ENCODE measurements at places on chromosomes 2 and 18.
A peak's percentile ranks its signal among the peaks of the same experiment; 100 is the strongest.

DNA sequence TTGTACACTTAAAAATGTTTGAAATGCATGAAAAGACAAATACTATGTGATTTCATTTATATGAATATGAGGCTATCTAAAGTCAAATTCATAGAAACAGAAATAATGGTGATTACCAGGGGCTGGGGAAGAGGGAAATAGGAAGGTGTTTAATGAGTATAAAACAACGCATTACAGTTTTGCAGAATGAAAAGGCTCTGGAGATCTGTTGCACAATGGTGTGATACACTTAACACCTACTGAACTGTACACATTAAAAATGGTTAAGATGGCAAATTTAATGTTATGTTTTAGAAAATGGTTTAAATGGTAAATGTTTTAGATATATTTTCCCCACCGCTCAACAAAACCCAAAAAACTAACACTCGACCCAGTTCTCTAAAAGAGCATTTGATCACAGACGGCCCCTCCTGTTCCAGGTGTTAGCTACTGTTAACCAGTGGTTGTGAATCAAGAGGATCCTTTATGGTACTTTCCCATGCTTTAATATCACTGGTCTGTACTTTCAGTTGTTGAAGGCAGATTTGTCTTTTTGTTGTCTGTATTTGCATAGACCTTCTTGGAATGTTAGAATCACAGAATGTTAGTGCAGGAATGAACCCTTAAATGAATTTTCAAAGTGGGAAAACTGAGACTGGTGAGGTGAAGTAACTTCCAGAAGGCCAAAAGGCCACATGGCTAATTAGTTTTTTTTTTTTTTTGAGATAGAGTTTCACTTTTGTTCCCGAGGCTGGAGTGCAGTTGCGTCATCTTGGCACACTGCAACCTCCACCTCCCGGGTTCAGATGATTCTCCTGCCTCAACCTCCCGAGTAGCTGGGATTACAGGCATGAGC is 10.2 kb downstream of the RAB10 start:
- peak; percentile 14 for DNase-seq

- DNase-seq: no peak
Observed at GRCh38 chr2:225649274-225649673, 249.8 kb downstream of the NYAP2 start.

DNA sequence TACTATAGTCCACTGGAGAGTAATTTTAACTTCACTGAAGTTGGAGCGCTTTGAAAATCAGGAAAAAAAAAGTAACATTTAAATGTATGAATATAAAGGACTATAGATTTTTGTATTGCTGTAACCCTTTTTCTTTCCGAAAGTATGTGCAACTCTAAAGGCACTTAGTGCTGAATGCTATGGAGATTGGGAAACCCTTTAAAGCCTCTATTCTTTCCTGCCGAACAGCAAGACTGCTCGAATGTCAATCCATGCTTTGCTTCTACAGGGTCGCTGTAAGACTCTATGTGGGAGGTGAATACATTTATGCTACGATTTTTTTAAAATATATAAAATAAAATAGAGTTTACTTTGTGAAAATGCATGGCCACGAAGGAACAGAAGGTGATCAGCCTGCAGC is 825 bp downstream of the GRB14 start:
- DNase-seq: no peak

- peak; percentile 86 for DNase-seq
Observed at GRCh38 chr2:64767670-64768468, 114.2 kb upstream of the SERTAD2 start.

DNA sequence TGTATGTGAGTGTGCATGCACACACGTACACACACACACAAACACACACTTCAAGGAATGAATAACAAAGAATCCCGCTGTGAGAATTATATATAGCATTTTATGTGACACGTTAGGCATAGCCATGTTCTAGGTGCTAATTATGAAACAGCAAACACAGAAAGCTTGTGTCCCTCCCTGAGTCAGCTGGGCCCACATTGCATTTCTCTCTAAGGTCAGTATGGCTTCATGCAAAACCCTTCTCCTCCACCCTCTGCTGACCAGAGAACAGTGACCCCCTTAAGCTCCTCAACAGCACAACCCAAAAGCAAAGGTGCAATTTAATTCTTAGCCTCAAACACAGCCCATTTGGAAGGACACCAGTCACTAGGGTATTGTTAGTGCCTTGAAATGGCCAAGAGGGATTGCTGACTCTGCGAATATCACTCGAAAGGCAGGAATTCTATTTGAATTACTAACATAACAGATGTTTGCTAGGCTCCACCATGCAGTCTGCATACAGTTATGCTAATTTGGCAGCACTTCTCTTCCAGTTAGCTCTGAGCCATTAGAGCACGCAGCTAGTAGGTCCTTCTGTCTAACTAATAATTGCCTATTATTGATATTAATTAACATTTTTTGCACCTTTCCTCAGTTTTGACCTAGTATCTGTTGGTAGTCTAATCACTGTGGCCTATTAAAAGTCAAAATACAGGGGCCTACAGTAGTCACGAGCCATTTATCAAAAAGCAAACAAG is 149.0 kb downstream of the LNPK start:
- DNase-seq: no peak

- DNase-seq: no peak
Observed at GRCh38 chr18:69402533-69402989, 1.9 kb downstream of the DOK6 start.

GRCh38 chr2:128458505-128458904 is 139.8 kb upstream of the HS6ST1 start:
- no peak for DNase-seq

- DNase-seq: no peak
Observed at GRCh38 chr2:129893244-129893643, 86.2 kb upstream of the RAB6C start.

DNA sequence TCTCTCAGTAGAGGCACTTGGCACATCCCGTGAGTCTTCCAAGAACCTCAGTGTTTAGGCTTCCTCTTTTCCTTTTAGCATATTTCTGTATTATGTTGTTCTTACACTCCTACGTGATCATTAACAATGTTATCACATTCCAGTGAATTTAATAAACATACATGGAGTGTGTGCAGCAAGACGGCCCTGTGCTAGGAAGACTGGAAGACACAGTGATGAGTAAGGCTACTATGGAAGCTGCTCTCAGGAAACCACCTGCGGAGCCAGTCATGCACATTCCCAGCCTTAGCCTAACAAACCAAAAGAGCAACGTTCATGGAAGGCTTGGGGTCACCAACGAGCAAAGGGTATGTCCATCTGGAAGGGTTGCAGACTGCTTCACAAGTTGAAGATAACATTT is 103.4 kb downstream of the ETAA1 start:
- no peak for DNase-seq

GRCh38 chr2:60413069-60413813 is 140.2 kb downstream of the BCL11A start:
- DNase-seq: no peak

DNA sequence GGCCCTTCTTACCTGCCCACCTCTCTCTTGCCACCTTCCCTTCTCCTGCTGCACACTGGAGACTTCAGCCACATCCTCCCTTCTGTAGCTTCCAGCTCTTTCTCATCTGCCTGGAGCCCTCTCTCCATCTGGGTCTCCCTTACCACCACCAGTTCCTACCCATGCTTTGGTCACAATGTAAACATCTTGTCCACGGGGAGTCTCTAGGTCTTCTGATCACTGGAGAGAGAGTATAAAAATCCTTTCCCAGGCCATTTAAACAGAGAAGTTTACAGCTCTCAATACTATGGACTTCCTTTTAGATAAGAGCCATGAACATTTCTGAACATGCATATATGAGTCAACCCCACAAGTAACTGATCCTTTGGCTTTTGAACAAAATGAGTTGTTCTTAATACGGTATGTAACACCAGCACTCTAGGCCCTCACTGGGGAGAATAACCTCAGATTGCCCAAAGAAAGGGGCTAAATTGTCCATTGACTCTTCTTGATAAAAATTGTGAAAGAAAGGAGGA is 5.8 kb downstream of the ARHGAP25 start:
- no peak for DNase-seq

GRCh38 chr2:211371465-211371864 is 815.1 kb downstream of the CPS1 start:
- DNase-seq: no peak

DNA sequence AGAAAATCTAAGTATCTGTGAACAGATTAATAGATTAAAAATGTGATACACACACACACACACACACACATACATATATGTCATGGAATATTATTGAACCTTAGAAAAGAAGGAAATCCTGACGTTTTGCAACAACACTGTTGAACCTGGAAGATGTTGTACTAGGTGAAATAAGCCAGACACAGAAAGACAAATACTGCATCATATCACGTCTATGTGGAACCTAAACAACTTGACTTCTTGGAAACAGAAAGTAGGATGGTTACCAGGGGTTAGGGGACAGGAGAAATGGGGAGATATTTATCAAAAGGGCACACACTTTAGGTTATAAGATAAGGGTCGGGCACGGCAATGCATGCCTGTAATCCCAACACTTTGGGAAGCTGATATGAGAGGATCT is 698.4 kb upstream of the ID2 start:
- no peak for DNase-seq

GRCh38 chr2:174009488-174010223 is 44.5 kb upstream of the SP3 start:
- no peak for DNase-seq

- DNase-seq: no peak
Observed at GRCh38 chr2:51534166-51534565, 502.2 kb upstream of the NRXN1 start.

GRCh38 chr2:52775674-52776073 is 991.9 kb upstream of the CHAC2 start:
- DNase-seq: no peak

DNA sequence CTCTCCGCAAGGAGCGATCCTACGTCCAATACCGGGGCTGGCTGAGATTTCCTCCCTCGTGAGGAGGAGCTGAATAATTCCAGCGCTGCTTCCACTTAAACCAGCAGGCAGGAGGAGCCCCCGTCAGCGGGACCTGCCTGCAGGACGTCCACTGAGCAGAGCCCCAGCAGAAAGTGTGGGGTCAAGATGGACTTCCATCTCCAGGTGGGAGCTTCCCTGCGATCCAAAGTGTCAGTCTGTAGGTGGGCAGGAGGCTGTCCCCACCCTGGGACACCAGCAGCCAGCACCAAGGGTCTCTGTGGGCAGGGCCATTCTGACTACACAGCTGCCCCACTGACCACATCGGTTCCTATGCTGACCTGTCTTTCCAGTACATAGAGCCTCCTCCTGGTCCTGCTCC is 462 bp upstream of the OTOS start:
- DNase-seq: no peak

DNA sequence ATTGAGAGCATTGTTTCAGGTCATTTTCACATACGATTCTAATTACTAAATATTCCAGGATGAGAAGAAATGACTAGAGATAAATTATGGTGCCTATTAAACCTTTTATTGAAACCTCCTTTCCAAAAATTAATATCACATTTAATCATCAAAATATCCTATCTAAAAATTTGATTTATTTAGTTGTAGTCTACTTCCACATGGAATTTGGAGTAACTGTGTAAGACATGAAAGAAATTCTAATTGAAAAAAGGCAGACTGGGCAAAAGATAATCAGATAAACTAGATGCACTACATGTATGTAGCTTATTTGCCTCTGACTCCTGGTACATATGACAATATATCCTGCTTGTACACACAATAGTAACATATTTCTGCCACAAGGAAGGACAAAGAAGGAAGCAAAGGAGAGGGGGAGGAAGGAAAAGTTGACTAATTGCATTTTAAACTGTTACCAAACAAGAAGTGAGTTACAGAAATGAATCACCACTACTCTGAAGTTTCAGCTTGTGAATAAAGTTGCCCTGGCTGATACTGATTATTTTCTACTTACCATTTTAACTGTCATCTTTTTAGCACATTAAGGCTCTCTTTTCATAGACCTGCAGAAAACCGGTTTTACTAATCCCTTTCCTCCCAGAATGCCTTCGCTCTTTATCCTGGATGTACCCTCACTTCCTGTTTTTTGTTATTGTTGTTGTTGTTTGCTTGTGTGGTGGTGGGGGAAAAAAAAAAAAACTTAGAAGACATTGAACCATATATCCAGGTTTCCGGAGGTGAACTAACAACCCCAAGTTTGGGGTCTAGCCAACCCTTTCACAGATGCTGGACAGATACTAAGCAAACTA is 28.4 kb downstream of the NRXN1 start:
- no peak for DNase-seq

GRCh38 chr2:143356336-143356735 is 227.1 kb downstream of the ARHGAP15 start:
- no peak for DNase-seq

DNA sequence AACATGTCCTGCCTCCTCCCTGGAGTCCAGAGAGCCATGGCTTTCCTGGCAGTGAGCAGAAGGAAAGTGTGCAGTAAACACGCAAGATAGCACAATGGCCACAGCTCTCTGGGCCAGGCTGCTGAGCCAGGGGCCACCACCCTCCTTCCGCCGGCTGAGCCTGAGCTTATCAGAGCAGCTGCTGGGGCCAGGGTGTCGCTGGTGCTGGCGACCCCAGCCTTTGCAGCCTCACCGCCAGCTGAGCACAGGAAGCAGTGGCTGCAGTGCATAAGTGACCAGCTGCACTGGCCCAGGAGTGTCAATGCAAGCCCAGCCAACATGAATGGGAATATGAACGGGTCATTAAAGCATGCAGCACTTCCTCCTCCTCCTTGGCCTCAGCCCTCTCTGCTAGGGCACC is 172.0 kb downstream of the ZFP36L2 start:
- DNase-seq: no peak

GRCh38 chr2:63218800-63219526 is 168.3 kb downstream of the OTX1 start:
- no peak for DNase-seq

DNA sequence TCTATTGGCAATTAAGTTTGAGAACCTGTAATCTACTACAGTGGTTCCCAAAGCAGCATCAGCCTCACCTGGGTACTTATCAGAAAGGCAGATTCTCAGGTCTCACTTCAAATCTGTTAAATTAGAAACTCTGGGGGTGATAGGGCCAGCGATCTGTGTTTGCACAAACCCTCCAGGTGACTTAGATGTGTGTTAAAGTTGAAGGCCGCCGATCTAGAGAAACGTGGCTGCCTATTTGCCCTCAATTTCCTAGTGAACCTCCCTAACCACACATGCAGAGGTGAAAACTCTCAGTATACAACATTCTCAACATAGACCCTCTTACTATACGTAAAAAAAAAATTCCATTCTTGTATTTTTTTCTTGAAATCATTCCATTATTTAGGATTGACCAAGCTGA is 14.2 kb downstream of the KLHL41 start:
- no peak for DNase-seq
